ENCODE measurements at places on chromosomes 2 and 18. TPM values are rescaled to one million over a fixed set of nuclear protein-coding genes. Genes with fewer than 3 reads are reported as not detected.

DNA sequence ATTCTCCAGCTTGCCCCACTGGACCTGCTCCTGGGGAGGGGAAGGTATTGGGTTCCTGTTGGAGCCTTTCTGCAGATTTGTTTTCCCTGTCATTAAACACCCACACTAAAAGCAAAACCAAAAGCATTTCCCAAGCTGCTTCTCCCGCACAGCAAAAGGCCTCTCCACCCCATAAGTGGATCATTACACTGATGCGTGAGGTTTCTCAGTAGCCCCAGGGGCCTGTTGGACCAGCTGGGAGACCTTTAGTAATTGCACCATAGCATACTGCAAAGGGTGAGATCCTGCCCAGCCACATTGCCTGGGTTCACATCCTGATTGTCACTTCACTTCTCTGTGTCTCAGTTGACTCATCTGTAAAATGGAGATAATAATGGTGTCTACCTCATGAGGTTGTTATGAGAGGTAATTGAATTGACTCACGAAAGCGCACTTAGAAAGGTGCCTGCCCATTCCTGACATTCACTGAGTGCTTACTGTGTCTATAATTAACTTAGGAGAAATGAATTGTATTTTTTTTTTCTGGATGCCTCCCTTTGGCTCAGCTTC lies 43.9 kb downstream of the TOGARAM2 start:
- DNase-seq = no peak

- no peak for DNase-seq
Measured at GRCh38 chr2:68388358-68388757, 23.3 kb downstream of the PLEK start.

DNA sequence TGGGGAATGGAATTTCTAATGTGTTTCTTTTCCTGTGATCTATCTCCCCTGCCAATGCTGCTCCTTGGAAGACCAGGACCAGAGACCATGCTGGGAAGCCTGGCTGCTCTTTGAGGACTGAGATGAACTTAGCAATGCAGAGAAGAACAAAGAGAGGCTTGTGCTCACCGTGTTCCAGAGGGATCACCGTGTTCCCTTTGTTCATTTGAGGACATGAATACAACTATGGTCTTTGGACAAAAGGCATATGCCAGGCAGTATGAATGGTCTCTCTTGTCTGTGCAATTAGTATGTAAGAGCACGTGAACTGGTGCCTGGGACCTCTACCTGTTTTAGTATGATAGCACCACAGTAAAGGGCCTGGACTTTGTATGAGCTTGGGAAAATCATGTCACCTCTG lies 139.9 kb downstream of the TDRD15 start:
- no peak for DNase-seq

DNA sequence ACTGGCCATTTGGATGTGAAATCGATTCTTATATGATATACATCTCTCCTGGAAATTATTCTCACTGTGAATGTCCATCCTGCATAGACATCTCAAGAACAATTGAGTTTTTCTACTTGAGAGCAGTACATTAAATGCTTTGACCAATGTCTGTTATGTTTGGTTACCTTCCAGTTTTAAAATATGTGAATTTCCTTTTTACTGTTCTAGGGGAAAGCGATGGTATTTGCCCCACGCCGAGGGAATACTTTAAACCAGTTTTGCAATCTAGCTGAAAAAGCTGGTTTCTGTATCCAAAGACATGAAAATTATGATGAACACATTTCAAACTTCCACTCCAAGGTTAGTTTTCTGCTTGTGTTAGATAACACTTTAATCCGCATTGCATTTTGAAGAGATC lies 175.3 kb upstream of the SIX3 start:
- no peak for DNase-seq

DNA sequence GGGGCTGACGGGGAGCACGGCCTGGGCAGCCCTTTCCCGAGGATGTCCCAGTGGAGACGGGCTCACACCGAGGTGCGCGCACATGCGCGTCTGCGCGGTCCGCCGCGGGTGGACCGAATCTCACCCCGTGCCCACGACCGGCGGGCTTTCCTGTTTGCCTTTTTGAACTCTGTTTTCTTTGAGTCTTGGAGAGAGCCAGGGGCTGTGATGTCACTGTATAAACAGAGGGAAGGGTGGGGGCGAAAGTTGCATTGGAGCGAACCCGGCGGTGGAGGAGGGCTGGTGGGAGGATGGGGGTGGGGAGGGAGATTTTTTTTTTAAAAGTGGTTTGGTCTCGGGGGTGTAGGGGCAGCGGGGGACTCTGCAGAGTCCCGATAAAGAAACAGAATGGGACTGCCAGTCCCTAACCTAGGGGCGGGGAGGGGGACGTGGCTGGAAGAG lies 141.2 kb upstream of the CTAGE1 start:
- no peak for DNase-seq

GRCh38 chr18:72651033-72651432 lies 106.9 kb upstream of the CBLN2 start:
- DNase-seq = no peak

The MYO7B gene
- 0.10 TPM for total RNA-seq

The ARHGAP25 gene
- total RNA-seq = 71.6 TPM

The CRYGC gene
- total RNA-seq = not detected

The HOXD9 gene
- not detected for total RNA-seq

The KIF5C gene
- 17.9 TPM for total RNA-seq

The PLEKHH2 gene
- 0.12 TPM for total RNA-seq

Measured in activated T-helper 1 cell treated with anti-CD3 and anti-CD28 coated beads, Interleukin-12 subunit alpha, Interleukin-12 subunit beta, Interleukin-2, Interleukin-4 antibody, amounts not matched to agents 30 ng/mL and 10 ng/mL and 1 ng/mL, durations not matched to agents 14 hours and 24 hours and 36 hours (primary cell).